ENCODE measurements at places on chromosomes 2 and 18. TPM values are rescaled to one million over a fixed set of nuclear protein-coding genes. Genes with fewer than 3 reads are reported as not detected.

PREPL gene
- 67.2 TPM for total RNA-seq

GLI2 gene
- 3.3 TPM for total RNA-seq

ACMSD gene
- not detected for total RNA-seq

EML6 gene
- total RNA-seq, result 1.3 TPM

ANKRD53 gene
- 1.3 TPM for total RNA-seq

CSRNP3 gene
- 0.66 TPM for total RNA-seq

GCG gene
- not detected for total RNA-seq

ANKRD29 gene
- total RNA-seq, result 6.9 TPM
